ENCODE measurements at places on chromosomes 13 and 19.

GRCh38 chr19:8000298-8001038, 5.0 kb downstream of the ELAVL1 start:
- DNase-seq: no peak

- DNase-seq: peak; percentile 34
Measured at GRCh38 chr19:39448271-39448670, 2.9 kb downstream of the SUPT5H start.

GRCh38 chr19:14505488-14506239, 9.7 kb upstream of the GIPC1 start:
- peak; percentile 72 for DNase-seq

- DNase-seq: no peak
Measured at GRCh38 chr13:23985839-23986238, 88.5 kb upstream of the C1QTNF9B start.

DNA sequence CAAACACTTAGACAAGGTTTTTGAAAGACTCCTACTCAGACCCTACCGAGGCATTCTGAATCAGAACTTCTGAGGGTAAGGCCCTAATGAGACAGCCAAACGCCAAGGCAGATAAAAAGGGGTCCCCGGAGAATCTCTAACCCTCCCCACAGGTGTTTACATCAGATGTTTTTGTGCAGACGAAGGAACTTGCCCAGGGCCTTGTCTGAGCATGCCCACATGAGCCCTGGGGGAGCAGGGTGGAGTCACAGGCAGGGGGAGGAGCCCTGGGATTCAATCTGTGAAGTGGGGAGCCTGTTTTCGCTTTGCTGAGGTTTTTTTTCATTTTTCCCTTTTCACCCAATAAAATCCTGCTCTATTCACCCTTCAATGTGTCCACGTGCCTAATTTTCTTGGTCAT, 61.6 kb upstream of the MED4 start:
- no peak for DNase-seq

GRCh38 chr13:101211261-101211660, 205.0 kb downstream of the NALCN start:
- peak; percentile 59 for DNase-seq

GRCh38 chr13:38321654-38322053, 28.0 kb upstream of the UFM1 start:
- no peak for DNase-seq

DNA sequence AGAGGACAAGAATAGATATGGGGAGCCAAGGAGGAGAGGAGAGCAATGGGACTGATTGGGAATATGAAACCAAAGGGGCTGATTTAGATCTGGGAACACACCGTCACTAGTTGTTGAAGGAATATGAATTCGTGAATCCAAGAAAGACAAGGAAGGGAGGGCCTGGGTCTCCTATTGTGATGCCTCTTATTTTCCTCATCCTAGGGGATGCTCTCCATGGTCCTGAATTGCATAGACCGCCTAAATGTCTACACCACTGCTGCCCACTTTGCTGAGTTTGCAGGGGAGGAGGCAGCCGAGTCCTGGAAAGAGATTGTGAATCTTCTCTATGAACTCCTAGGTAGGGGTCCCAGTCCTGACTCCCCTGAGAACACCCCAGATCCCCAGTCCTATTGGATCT, 21.5 kb downstream of the RYR1 start:
- peak; percentile 13 for DNase-seq

DNA sequence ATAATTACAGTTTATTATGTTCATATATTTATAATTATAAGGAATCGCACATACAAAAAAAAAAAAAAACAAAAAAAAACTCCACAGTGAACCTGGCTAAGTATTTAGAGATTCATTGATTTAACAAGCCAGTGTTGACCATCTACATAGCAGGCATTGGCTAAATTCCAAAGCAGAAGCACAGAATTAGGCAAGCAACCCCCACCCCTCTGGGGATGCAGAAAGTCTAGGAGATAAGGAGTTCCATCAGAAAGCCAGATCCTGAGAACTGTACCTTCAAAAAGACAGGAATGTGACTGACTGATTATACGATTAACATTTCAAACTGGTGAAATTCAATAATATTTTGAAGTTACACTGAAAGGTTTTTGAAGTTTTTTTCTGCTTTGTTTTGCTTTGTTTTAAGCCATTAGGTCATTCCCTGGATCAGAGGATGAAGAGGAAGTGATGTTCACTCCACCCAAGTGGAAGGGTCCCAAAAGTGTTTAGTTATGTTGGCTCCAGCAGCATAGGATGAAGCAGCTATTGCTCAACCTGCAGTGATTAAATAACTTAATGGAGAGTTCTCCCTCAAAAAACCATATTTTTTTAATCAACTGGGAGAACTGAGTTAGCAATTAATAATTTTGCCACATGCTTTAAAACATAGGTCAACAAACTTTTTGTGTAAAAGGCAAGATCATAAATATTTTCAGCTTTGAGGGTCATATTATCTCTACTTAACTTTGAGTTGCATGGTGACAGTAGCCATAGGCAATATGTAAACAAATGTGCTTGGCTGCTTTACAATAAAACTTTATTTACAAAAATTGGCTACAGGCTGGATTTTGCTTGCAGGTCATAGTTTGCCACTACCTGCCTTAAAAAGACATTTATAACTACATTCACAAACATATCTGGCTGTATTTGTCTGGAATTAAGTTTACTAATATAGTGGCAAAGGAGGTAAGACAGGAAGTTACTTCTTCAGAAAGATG, 49.6 kb downstream of the DOCK9 start:
- DNase-seq: peak; percentile 40

- DNase-seq: no peak
Measured at GRCh38 chr19:15864824-15865223, 33.0 kb downstream of the CYP4F2 start.

GRCh38 chr19:5137571-5138124, 168.7 kb downstream of the KDM4B start:
- no peak for DNase-seq

DNA sequence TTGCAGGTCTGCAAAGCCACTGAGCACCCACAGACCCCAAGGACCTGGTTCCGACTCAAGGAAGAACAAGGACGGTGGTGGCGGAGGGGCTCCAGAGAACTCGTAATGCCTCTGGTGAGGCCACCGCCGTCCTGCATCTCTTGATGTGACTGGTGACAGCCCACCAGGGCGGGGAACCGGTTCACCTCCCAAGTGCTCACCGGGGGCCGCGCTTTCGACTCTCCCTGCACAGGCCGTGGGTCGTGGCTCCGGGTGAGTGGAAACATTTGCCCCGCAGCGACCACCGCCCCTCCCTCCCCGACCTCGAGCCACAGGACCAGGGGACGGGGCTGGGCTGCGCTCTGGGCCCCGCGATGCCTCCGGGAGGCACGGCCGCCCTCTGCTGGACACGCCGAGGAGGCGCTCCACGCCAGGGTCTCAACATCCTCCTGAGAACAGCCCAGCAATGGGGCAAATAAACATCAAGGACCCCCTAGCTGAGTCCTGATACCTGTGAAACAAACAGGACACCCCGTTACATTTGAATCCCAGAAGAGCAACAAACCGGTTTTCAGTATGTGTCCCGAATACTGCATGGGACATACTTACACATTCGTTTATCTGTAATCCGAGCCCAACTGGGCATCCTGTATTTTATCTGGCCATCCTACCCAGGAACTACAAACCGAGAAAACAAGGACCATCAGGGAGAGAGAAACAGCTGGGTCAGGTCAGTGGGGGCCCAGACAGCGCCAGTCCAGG, 3.9 kb upstream of the PLPP2 start:
- peak; percentile 18 for DNase-seq

- DNase-seq: peak; percentile 26
Measured at GRCh38 chr13:73325723-73326558, 267.1 kb downstream of the KLF5 start.

DNA sequence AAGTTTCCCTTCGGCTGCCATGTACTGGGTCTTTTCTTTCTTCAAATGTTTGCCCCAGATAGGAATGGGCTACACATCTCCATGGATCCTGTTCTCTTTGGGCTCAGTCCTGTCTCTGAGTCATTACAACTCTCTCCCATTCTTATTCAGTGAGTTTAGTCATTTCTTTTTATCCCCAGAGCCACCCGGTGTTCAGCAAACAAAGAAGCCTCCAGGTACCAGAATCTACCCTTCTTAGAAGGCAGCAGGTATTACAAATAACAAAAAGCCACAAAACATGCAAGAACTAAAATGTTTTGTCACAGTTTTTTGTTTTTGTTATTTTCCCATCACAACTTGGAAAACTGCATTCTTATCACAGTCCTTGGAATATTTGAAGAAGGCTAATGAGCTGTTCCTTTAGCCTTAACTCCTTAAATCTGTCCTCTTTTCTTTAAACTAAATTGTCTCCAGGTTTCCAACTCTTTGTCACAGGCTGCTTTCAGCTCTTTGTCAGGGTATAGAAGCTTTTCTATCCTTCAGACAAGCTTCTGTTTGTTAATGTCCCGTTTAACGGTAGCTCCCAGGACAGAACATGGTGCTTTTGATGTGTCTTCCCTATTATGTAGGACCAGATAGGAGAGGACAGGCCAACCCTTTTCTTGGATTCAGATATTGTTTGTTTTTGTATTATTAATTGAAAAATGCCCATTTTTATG, 215.5 kb upstream of the HTR2A start:
- no peak for DNase-seq

Measured in amniotic epithelial cell (primary cell).